ENCODE measurements at places on chromosomes 1 and 21.

GRCh38 chr1:43931711-43932660 is 1.6 kb upstream of the ARTN start:
- DNase-seq, result no peak

DNA sequence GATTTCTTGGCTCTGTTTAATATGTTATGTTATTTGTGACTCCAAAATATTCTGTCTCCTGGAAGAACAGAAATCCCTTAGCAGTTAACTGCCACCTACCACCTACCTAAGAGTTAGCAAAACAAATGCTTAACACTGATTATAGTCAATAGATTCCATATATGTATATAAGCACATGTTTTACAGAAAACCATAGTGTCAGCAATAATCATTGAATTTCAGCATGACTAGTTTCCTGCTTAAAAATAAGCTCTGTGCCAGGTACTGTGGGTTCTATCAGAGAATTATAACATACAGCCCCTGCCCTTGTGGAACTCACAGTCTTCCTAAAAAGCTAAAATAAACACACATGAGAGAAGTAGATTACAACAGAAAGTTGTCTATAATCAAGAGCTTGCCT is 561.9 kb upstream of the CAMK1G start:
- no peak for DNase-seq

DNA sequence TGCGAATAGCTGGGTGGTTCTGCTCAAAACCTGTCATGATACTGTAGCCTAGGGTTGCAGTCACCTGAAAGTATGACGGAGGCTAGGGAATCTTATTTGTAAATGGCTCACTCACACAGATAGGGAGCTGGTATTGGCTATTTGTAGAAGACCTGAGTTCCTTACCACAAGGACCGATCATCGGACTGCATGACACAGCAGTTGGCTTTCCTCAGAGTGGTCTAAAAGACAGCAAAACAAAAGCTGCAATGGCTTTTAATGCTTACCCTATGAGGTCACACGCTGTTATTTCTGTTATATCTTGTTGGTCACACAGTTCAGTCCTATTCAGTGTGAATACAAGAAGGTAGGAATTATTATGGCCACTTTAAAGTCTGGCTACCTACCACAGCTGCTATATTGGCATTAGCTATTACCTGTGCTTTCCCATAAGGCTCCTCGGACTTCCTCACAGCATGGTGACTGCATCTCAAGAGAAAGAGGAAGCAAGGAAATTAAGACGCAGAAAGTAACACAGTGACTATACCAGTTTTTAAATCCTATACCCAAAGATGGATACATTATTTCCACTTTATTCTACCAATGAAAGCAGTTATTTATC is 68.4 kb upstream of the LRRC7 start:
- DNase-seq, result no peak

GRCh38 chr1:115951560-115951959 is 24.8 kb upstream of the SLC22A15 start:
- DNase-seq, result no peak
